ENCODE measurements at places on chromosomes 12 and 14.

- DNase-seq, result no peak
These were observed 14.7 kb downstream of the PTCSC3 start for GRCh38 chr14:36161776-36162175.

DNA sequence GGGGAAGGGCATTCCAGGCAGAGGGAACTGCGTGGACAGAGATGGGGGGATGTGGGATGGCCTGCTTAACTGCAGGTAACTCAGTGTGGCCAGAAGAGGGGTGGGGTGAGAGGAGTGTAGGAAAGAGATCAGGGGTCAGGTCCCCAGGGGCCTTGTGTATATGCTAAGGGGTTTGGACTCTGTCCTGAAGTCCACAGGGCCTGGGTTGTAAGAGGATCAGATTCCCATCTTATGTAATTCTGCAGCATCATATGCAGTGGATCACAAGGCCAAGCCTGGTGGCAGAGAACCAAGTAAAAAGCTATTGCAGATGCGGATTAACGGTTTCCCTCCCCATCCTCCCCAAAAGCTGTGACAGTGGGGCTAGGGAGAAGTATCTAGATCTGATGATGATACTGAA is 8.7 kb downstream of the TCTN1 start:
- DNase-seq, result no peak

- DNase-seq, result no peak
These were observed 29.7 kb downstream of the TMCC3 start for GRCh38 chr12:94620621-94621020.

DNA sequence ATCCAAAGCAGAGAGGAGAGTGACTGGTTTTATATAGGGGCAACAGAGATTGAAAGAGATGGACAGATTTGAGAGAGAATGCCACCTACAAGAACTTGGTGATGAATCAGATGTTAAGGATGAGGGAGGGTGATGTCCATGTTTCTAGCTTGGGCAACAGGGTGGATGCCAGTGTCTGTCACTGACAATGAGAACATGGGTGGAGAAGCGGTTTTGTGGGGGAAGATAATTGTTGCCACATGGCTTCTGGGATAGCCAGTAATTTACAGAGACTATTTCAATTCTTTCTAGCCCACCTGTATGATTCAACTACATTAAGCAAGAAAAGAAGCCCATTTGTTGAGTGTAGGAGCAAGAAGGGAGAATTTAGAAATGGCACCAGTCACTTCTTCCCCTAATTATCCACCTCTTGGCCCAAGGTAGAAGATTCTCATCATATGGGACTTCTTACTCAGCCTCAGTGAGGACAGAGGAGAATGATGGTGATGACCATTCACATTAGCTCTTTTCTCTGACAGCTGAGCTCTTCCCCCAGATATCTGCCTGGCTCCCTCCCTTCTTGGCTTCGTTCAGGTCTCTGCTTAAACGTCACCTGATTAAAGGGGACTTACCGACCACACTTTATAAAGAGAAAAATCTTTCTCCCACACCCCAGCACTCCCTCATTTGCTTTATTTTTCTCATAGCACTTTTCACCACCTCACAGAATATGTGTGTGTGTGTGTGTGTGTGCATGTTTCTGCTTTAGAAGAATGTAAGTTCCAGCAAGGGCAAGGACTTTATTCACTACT is 117.8 kb downstream of the DUSP6 start:
- no peak for DNase-seq

GRCh38 chr14:102795060-102795925 is 18.0 kb downstream of the TRAF3 start:
- DNase-seq, result peak; percentile 26

All from neural progenitor cell (in vitro differentiated cells).